ENCODE measurements at places on chromosomes 2 and 18.

DNA sequence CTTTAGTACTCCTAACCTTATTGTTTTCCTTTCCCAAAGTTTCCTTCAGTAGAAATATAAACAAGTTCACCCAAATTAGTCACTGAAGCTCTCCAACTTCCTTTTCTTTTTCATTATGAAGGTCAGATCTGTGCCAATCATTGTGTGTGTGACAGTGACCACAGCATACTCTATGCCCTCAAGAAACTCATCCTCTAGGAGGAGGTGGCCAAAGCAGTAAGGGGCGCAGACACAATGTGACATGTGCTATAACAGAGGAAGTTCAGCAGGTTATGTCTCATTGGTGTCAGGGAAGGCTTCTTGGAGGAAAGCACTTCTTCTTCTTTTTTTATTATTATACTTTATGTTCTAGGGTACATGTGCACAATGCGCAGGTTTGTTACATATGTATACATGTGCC is 60.0 kb upstream of the PSME4 start:
- H3K27ac ChIP-seq = peak overlapping the region; percentile 94
- peaks cover 25% of the 10 kb centered on the region for H3K36me3 ChIP-seq
- DNase-seq = no peak
- no peaks in the 10 kb centered on the region for H3K27me3 ChIP-seq
- H3K4me3 ChIP-seq = no peak overlapping the region
- H3K4me1 ChIP-seq = peaks cover 49% of the 10 kb centered on the region

DNA sequence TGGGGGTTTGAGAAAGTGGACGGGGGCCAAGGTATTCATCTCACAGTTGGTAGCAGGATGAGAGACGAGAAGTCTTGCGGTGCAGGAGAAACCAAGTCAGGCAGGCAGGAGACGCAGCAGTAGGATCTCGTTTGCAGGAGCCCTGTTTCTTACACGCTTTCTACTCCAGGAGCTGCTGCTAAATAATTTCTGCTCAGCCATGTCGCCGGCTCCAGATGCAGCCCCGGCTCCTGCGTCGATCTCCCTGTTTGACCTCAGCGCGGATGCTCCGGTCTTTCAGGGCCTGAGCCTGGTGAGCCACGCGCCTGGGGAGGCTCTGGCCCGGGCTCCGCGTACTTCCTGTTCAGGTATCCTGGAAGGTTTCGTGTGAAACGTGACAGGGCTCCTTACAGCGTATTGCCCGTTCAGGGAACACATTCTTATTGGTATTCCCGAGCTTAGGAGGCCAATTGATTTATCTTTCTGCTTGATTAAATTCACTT is 494 bp downstream of the ANKZF1 start:
- DNase-seq = peak; percentile 61
- peaks cover 41% of the 10 kb centered on the region for H3K4me1 ChIP-seq
- peak overlapping the region; percentile 96 for H3K4me3 ChIP-seq
- peak overlapping the region; percentile 99 for H3K27ac ChIP-seq

DNA sequence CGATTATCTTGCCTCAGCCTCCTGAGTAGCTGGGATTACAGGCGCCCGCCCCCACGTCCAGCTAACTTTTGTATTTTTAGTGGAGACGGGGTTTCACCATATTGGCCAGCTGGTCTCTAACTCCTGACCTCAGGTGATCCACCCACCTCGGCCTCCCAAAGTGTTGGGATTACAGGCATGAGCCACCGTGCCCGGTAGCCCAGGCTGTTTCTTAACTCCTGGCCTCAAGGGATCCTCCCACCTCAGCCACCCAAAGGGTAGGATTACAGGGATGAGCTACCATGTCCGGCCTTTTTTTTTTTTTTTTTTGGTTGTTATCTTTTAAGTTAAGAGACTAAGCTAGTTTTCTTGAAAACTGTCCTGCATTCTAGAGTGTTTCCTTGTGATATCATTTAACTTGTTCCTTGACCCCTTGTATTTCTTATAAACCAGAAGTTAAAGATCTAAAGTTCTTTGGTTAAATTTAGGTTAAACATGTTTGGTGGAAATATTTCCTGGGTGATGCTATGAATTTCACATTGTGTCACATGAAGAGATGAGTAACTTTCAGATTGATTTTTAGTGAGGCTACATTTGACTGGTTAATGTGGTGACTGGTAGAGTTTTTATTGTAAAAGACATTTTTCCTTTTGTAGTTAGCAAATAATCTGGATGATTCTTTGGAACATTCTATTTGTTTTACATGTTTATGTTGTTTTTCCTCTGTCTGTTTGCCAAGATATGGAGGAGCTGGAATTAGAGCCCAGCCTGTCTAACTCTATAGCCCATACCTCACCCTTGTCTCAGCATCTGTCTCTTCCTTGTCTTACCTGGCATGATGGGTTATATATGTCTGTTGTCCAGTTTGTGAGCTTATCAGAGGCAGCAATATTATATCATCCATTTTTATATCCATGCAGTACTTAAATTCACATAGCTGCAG is 5.2 kb downstream of the NCAPH start:
- DNase-seq = no peak
- peaks cover 21% of the 10 kb centered on the region for H3K4me1 ChIP-seq
- no peak overlapping the region for H3K4me3 ChIP-seq
- H3K27ac ChIP-seq = no peak overlapping the region
- peaks cover 55% of the 10 kb centered on the region for H3K36me3 ChIP-seq

GRCh38 chr2:118013724-118014491 is at the start of gene CCDC93:
TSS of gene CCDC93 (minus strand) at chr2:118014070. CDS start at chr2:118013995, 75 bp downstream.
- peak; percentile 91 for DNase-seq
- peaks cover 7% of the 10 kb centered on the region for H3K36me3 ChIP-seq
- H3K4me3 ChIP-seq = peak within 1 kb of the TSS; percentile 95
- peak within 1 kb of the TSS; percentile 41 for H3K27ac ChIP-seq

- H3K36me3 ChIP-seq = no peaks in the 10 kb centered on the region
- no peaks in the 10 kb centered on the region for H3K4me1 ChIP-seq
- H3K27ac ChIP-seq = no peak overlapping the region
Observed at GRCh38 chr2:34570266-34570872, 971.3 kb upstream of the FAM98A start.

DNA sequence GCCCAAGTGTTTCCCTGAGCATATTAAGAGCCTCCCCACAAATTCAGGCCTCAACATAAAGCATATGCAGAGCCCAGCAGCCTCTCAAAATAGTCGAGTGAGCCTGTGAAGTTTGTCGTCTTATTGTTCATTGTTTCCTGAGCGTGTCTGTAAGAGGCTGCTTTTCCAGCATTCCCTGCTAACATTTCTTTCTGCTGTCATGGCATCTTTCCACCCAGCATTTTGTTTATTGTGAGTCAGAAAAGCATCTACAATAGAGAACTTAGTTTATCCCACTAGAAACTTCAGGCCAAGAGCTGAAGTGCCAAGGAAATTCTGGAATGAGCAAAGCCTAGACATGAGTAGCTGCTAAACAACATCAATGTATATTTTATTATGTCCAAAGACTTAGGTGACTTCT is 46.3 kb upstream of the STAM2 start:
- peaks cover 5% of the 10 kb centered on the region for H3K4me1 ChIP-seq
- no peak overlapping the region for H3K4me3 ChIP-seq
- no peak for DNase-seq
- no peak overlapping the region for H3K27ac ChIP-seq
- H3K36me3 ChIP-seq = no peaks in the 10 kb centered on the region

GRCh38 chr2:191435141-191435540 is 189.9 kb downstream of the MYO1B start:
- H3K27me3 ChIP-seq = no peaks in the 10 kb centered on the region
- H3K36me3 ChIP-seq = no peaks in the 10 kb centered on the region
- no peak for DNase-seq
- no peak overlapping the region for H3K4me3 ChIP-seq
- peaks cover 14% of the 10 kb centered on the region for H3K4me1 ChIP-seq

DNA sequence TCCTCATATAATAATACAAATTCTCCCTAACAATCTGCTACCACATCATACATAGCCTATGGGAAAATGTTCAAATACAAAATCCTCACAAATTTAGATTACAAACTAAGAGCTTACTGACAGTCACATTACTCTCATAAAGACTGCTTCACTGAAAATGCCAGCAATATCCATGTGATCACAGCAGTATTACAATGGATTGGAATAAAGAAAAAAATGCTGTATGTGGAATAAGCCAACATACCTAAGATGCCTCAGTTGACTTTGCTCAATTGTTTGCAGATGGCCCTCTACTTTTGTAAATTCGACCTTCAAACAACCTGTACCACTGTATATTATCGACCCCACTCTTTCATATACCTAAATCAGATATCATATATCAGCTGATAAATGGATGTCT is 88.7 kb downstream of the DYM start:
- no peak overlapping the region for H3K4me3 ChIP-seq
- H3K4me1 ChIP-seq = peaks cover 8% of the 10 kb centered on the region
- H3K36me3 ChIP-seq = peaks cover 5% of the 10 kb centered on the region
- no peak for DNase-seq
- no peaks in the 10 kb centered on the region for H3K27me3 ChIP-seq

GRCh38 chr2:37324786-37325624 is at the start of gene PRKD3:
TSS of gene PRKD3 (minus strand) at chr2:37324833. CDS start at chr2:37316524, 8,309 bp downstream.
- peaks cover 36% of the 10 kb centered on the region for H3K27me3 ChIP-seq
- peaks cover 33% of the 10 kb centered on the region for H3K4me1 ChIP-seq
- peak; percentile 85 for DNase-seq

DNA sequence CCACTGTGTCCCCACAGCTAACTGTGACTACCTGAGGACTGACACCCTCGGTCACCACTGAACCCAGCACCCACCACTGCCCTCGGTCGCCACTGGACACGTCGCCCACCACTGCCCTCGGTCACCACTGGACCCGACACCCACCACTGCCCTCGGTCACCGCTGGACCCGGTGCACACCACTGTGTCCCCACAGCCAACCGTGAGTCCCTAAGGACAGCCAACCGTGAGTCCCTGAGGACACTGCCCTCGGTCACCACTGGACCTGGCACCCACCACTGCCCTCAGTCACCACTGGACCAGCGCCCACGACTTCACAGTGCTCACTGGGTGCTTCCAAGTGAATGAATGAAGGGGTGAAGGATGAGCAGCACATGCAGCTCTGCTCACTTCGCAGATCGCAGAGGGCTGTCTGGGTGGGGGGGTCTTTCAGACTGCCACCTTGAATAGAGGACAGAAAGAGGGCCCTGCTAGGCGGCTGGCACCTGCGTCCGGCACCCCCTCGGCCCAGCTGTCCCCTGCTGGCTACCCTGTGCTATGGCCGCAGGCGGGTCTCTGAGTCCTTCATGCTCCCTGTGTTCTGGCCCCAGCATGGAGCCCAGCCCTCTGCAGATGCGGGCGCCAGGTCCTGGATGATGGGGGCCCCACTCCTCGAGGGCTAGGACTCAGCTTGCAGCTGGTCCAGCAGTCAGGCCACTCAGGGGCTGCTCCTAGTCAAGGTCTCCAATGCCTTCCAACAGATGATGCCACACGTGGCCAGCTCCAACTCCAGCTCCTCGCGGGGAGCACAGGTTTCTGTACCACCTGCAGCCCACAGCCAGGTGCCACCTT is 51.4 kb upstream of the GPC1 start:
- peaks cover 6% of the 10 kb centered on the region for H3K4me1 ChIP-seq
- DNase-seq = peak; percentile 4
- no peaks in the 10 kb centered on the region for H3K36me3 ChIP-seq
- H3K4me3 ChIP-seq = no peak overlapping the region
- H3K27me3 ChIP-seq = peaks cover 13% of the 10 kb centered on the region

DNA sequence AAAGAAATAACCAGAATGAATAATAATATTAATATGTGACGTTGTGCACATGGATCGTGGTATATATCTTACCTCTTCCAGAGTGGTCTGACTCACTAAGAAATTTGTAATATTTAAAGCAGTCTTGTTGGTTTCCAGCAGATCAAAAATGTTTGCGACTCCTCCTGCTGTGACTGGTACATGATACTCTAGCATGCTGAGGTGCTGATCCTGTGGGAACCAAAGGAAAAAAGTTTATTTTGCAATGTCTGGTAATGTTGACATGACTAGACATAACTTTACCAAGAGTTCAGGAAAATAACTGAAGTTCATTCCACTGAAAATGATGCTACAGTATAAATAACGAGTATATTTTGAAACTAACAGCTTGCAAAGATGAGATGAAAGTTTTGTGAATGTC is 124.5 kb upstream of the BARD1 start:
- H3K4me1 ChIP-seq = no peaks in the 10 kb centered on the region
- no peaks in the 10 kb centered on the region for H3K36me3 ChIP-seq
- H3K27ac ChIP-seq = no peak overlapping the region
- no peaks in the 10 kb centered on the region for H3K27me3 ChIP-seq
- no peak overlapping the region for H3K4me3 ChIP-seq
- no peak for DNase-seq

- H3K4me3 ChIP-seq = peak overlapping the region; percentile 6
- H3K4me1 ChIP-seq = peaks cover 80% of the 10 kb centered on the region
- no peak overlapping the region for H3K27ac ChIP-seq
- H3K36me3 ChIP-seq = no peaks in the 10 kb centered on the region
- no peak for DNase-seq
Observed at GRCh38 chr18:1012775-1013174, 108.1 kb downstream of the ADCYAP1 start.

GRCh38 chr2:9220201-9220600 is 13.6 kb downstream of the ASAP2 start:
- H3K36me3 ChIP-seq = peaks cover 47% of the 10 kb centered on the region
- peaks cover 43% of the 10 kb centered on the region for H3K4me1 ChIP-seq
- H3K4me3 ChIP-seq = no peak overlapping the region

DNA sequence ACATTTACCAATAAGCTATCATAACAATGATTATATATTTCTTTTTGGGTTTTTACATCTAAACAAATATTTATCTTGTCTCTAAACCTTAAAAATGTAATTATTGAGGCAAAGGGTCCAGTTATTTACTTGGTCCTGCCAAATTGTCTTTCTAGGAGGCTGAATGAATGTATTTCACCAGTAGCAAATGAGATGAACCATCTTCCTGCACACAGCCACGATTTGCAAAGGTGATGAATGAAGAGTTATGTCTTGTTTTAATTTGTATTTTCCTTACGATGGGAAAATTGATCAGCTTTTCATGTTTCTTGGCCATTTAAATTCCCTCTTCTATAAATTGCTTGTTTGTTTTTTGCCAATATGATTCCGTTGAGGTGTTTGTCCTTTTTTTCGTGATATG is 1.4 kb downstream of the SP100 start:
- no peaks in the 10 kb centered on the region for H3K36me3 ChIP-seq
- H3K4me1 ChIP-seq = peaks cover 6% of the 10 kb centered on the region
- peaks cover 38% of the 10 kb centered on the region for H3K27me3 ChIP-seq
- DNase-seq = no peak
- no peak overlapping the region for H3K27ac ChIP-seq

- peaks cover under 1% of the 10 kb centered on the region for H3K4me1 ChIP-seq
- H3K4me3 ChIP-seq = no peak overlapping the region
- DNase-seq = no peak
Observed at GRCh38 chr2:191446910-191447309, 201.7 kb downstream of the MYO1B start.

DNA sequence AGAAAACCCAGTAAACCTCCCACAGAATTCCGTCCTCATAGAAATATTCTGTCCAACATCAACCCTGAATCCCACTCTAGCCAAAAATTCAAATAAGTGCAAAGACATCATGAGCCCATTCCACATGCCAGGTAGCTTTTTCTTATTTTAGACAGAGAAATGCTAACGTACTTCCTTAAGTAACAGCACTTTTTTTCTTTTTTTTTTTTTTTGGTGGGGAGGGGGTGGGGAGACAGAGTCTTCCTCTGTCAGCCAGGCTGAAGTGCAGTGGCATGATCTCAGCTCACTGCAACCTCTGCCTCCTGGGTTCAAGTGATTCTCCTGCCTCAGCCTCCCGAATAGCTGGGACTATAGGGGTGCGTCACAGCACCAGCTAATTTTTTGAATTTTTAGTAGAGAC is 45.5 kb downstream of the ANKRD44 start:
- H3K27me3 ChIP-seq = no peaks in the 10 kb centered on the region
- no peak overlapping the region for H3K27ac ChIP-seq
- DNase-seq = no peak
- H3K4me1 ChIP-seq = peaks cover 16% of the 10 kb centered on the region
- no peaks in the 10 kb centered on the region for H3K36me3 ChIP-seq

GRCh38 chr2:132977812-132978529 is 308.0 kb upstream of the LYPD1 start:
- H3K4me3 ChIP-seq = no peak overlapping the region
- peaks cover 22% of the 10 kb centered on the region for H3K4me1 ChIP-seq
- peaks cover 3% of the 10 kb centered on the region for H3K27me3 ChIP-seq
- H3K27ac ChIP-seq = no peak overlapping the region
- H3K36me3 ChIP-seq = no peaks in the 10 kb centered on the region
